Tibial artery (tissue), 4 donors: ENCODE measurements at places on chromosomes 11 and 22.

DNA sequence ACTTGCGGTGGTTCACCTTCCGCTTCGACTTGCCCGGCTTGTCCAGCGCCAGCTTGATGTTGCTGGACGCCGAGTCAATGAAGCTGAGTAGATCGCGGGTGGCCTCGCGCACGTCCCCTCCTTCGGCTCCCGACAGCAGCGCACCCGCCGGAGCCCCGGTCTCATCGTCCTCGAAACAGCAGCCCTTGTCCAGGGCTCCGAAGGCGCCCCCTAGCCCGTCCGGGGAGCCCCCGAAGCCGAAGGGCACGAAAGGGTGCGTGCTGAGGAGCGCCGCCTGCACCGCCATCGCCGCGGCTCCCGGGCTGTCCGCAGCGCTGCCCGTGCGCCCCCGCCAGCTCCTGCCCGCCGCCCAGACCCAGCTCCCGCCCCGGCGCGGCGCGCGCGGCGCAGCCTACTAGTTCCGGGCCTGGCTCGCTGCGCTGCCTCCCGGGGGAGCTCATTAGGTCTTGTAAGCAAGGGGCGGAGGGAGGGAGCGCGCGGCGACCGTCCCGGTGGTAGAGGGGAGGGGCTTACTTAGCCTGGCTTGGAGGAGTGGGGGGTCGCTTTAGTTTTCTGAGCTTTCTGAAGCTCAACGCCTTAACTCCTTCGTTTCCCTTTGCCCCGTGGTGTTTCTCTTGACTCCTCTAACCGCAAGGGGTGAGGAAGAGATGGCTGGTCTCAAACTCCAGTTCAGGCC lies at the start of gene FAM181B:
TSS of gene FAM181B (minus strand) at position 421 of the 676 bp plus-strand sequence. CDS start at position 286, 135 bp downstream.
- peak; percentile 75 for DNase-seq

DNA sequence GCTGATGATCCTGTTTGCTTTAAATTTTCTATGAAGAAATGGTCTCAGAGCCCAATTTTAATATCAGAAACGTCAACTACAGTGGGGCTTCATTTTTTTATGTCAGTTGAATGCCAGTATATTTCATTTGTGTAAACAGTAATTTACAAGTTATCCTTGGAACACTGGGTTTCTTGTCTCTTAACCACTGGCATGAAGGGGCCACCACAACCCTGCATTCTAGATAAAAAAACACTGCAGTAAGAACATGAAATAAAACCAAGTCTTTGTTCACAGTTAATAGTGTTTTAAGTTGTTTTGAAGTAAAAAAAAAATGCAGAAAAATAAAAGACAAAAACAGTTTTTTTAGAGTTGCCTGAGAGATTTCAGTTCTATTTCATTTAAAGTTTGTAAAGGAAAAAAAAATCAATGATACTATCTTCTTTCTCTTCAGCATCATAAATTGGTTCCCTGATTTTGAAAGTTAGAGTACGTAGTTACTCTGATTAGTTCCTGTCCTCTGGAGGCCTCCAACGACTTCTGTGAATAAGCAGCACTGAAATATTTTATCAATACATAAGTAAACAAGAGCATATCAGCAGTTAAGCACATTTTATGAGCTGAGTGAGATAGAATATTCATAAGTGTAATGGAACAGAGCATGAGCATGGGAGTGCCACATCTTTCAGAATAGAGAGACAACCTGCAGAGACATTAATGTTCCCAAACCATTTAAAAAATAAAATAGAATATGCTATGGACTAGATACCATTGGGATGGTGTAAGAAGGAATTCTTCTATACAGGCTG lies 7.8 kb upstream of the DDI1 start:
- DNase-seq, result no peak

DNA sequence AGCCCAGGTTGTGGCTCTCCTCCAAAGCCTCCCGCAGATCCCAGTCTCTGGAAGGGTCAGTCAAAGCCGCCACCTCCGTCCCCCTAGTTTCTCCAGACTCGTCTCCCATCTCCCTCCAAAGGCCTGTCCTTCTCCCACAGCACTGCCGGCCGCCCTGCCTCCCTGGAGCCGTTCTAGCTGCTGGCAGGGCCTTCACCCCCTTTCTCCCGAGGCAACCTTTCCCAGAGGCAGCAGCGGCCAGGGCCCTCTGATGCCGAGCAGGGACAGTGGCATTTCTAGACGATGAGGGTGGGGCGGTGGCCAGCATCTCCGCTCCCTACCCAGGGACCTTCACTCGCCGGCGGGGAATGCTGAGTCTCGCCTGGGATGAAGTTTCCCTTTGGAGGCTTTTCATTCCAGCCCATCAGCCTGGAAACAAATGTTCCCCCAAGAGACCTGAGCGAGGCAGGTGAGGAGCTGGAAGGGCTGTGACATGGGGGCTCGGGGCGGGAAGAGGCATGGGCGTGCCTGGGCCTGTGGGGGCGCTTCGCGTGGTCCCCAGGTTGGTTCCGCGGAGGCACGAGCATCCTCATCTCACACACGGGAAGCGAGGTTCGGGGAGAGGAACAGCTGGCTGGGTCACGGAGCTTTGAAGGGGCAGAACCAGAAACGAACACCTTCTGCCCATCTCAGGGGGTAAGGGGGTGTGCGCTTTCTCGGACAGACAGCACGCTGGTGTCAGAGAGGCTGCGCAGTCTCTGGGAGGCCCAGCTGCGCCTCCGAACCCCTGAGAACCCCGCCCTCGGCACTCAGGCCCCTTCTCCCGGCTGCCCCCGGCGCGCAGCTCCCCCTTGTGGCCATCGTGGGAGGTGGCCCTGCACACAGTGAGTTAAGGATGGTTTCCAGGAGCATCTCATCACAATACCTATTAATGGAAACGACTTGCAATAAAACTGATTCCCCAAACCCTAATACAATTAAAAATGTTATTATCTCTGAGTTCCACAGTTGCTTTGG lies 18.1 kb upstream of the KLHL35 start:
- no peak for DNase-seq

DNA sequence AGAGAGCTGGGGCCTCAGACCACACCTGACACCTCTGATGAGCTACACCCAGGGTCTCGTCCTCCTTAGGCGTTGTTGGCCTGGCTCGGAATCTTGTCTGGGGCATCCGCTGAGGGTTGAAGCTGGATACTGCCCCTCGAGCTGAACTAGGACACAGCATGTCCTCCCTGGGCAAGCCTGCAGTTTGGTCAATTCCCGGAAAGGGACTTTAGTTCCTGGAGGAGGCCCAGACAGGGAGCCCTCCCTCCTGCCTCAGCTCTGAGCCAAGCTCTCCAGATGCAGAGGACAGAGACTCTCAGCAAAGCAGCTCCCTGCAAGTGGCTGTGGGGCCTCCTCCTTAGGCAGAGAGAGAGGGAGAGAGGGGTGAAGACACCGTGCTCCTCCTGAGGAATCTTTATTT lies 4.9 kb downstream of the APOL3 start:
- DNase-seq, result peak; percentile 79

GRCh38 chr11:13963169-13963948 lies 836 bp downstream of the SPON1 start:
- no peak for DNase-seq

GRCh38 chr11:68298659-68299516 lies 13.5 kb upstream of the LRP5 start:
- no peak for DNase-seq

- no peak for DNase-seq
Observed at GRCh38 chr22:42324990-42325710, 54.7 kb upstream of the TCF20 start.

GRCh38 chr11:64018310-64018709 lies 17.4 kb upstream of the FLRT1 start:
- DNase-seq, result no peak

DNA sequence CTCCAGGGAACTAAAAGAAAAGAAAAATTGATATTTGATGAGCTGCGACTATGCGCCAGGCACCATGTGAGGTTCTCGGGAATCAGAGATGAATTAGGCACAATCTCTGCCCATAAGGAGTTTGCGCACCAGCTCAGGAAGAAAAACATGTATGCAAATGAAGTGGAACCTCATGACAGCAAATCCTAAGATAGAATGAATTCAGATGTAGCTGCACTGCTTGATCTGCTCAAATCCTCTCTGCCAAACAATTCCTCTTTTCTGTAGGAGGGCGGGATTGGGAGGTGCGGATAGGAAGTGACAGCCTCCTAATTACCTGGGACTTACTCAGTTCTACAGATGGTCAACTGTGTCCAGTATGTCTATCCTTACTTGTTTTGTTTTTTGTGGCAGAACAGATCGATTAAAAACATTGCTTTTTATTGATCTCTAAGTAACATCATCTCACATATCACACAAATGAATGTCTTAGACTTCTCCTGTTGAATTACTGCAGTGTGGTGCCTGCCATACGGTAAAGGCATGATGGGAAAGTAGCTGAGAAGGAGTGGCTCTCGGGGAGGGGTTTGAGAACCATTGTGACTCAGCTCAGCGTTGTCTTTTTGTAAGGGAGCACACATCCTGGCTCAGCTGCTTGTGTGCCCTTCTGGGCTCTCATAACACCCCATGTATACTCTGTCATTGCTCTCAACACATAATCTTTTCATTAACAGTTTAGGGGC lies 13.9 kb downstream of the CRTAM start:
- DNase-seq, result no peak

DNA sequence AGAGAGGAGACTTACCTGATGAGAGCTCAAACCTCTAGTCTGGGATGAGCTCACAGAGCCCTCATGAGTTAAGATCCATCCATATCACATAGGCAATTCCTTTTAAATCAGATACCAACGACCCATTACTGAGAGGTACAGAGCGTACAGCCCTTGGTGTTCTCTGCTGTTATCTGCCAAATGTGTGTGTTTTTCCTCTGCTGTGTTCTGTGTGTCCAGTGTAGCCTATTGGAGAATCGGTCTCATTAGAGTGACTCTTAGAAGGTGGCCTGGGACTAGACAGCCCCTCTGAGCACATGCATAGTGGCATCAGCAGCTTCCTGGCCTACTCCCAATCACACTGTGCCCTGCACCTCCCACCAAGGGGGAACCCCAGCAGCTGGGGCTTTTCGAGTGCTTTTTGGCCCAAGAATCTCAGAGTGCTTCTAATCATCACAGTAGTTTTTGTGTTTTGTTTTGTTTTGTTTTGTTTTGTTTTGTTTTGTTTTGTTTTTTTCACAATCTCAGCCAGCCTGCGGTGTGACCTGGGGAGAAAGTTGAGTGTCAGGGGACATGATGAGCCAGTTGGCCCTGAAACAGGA lies 25.4 kb downstream of the TP53AIP1 start:
- no peak for DNase-seq

DNA sequence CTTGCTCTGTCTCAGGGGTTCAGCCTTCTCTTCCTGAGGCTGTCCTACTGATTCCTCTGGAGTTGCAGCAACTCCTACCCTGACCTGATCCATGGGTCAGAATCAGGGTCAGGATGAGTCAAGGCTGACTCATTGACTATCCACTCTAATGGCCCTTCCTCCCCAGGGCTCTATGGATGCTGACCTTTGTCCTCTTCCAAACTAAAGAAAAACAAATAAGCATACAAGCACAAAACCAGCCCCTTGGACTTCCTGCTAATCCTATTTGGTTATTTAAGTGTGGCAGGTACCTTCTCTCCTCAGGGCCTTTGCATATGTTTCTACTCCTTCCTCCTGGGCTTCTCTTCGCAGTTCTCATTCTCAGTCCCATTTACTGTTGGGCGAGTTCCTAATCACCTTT lies 204.5 kb upstream of the NAV2 start:
- no peak for DNase-seq

GRCh38 chr11:17605651-17606122 lies 58.6 kb downstream of the OTOG start:
- DNase-seq, result no peak
